ENCODE measurements at places on chromosomes 1 and 21.

DNA sequence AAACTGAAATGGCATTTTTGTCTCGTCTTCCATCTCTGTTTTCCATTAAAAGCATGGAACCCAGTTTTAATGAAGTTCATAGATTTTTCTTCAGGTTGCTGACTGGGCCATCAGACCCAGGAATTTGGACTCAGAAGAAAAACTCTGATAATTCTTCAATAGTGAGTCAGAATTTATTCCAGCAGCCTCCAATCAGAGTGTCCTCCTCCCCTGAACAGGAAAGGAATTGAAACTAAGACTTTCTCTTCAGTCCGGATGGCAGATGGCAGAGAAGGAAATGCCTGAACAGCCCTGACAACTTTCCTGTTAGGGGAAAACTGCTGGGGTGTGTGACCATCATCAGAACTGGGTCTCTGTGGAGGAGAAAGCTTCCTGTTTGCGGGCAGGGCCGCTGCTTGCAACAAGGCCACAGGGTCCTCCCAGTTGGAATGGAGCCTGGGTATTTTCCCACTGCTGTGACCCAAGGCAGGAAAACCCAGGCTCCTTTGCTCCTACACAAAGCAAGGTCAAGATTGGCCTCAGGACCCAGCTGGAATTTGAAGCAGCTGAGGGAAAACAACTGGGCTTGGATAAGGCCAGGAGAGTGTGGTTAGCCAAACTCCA is 20.7 kb downstream of the CD34 start:
- DNase-seq = no peak

GRCh38 chr21:44299458-44300261 is at the start of gene PFKL:
TSS of gene PFKL (plus strand) at chr21:44300053. CDS start at chr21:44300106, 53 bp downstream.
- DNase-seq = peak; percentile 49

GRCh38 chr1:224676551-224676950 is 60.4 kb downstream of the CNIH3 start:
- no peak for DNase-seq

DNA sequence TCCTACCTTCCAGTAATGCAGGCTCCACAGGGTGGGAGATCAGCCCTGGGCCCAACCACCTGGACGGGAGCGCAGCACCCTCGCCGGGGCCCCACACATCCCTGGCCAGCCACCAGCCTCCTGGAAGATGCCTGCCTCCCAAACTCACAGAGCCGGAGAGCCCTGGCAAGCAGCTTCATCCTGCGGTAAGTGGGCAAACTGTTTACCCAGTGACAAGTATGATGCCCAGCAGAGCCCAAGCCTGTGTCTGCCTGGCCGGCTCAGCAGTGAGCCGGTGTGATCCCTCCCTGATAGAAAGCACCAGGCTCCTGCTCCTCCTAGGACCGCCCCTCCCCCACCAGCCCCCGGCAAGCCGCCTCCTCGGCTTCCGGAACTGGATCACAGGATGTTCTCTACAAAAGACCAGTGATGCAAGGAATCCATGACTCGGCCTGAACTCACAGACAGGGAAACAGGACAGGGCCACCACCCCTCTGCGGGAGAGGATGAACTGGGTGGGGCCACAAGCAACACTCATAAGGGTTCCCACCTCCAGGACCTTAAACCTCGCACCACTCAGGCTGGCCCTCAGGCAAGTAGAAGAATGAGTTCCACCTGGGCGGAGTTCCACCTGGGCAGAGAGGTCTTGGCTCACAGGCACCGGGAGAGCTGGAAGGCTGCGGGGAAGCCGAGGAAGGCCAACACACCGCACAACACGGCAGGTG is 7.9 kb downstream of the ACOT7 start:
- DNase-seq = peak; percentile 76

Data from dorsolateral prefrontal cortex (tissue), 122 donors.